ENCODE measurements at places on chromosomes 4 and X.

DNA sequence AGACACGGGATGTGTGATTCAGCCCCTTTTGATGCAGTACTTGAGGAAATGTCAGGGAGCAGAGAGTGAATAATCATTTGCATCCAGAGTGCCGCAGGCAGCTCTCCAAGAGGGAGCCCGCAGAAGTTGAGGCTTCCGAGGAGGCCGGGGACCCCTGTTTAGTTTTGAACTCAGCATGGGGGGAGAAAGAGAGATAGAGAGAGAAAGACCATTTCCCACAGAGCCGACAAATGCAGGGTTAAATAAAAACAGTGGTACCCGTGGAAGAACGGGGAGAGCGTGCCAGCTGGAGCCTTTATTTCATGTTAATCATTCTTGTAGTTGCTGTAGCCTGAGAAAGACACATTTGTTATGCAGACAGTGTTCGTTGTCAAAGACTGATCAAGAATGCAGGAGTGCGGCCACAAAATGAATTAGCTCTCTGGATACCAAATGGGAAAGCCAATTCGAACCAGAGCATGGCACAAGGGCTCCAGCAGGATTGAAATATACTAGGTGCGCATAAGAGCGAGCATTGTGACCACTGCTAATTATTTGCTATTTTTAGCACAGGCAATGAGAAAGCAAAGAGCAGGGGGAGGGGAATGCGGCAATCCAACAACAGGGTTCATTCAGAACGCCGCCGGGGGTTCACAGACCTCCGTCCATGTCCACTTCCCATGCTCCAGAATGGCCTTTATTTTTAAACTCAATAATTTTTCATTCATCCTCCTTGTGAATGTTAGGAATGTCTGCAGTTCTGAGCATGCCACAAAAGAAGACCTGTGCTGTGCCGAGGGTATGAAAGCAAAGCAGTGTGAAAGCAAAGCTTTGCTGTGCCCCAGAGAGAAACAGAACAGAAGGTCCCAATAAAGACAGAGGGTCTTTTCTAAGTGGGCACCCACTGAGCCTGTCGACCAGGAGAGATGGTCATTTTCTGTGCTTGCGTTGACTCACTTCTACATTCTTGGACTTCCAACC, 243.9 kb upstream of the VCX3A start:
- no peak for DNase-seq

- DNase-seq: no peak
These were observed 1.8 kb downstream of the KLF3 start for GRCh38 chr4:38665551-38666411.

DNA sequence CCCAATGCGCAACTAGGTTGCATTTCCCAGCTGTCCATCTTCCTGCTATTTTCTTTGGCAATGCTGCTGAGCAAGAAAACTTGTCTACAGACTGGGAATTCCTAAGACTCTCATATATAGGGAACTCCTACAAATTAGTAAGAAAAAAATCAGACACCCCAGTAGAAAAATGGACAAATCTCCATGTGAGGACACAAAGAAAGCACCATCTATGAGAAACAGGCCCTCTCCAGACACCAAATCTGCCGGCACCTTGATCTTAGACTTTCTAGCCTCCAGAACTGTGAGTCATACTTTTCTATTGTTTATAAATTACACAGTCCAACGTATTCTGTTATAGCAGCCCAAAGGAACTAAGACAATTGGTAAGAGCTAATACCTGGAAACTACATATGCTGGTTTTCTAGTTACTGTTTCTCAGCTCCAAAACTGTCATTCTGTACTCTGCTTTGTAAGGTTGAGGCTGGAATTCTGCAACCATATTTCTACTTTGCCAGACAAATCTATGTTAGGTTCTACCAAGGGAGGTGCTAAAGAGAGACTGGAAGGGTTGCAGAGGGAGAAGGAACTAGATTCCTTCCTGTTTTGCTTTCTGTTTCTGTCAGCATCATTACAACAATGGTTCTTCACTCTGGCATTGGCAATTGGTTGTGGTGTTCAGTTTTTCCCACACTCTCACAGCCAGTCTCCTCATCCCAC, 35.7 kb upstream of the FAM241A start:
- no peak for DNase-seq

DNA sequence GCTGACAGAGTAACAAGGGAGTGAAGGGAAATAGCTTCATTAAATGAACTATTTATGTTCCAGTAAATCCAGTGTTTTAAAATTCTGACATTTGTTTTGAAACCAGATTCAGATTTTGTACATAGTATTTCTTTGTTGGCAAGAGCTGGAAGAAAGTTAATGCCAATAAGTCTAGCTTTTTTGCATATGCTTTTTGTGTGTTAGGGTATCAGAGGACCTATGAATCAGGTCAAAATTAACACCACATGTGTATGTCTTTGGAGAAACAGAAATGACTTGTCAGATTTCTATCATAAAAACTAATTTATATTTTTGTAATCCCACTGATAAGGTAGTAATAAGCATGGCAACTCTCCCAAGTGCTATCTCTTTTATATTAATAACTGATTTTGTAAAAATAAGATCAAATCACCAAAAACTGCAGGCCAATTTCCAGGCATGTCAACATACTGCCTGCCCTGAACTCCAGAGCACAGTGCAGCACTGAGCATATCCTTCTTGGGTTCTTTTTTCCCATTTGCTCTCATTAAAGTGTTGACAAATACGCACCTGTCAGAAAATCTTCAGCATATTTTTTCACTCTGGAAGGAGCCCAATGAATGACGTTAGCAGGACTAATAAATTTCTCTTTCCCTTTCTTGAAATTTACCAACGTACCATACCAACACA, 65.5 kb downstream of the SH3RF1 start:
- no peak for DNase-seq

DNA sequence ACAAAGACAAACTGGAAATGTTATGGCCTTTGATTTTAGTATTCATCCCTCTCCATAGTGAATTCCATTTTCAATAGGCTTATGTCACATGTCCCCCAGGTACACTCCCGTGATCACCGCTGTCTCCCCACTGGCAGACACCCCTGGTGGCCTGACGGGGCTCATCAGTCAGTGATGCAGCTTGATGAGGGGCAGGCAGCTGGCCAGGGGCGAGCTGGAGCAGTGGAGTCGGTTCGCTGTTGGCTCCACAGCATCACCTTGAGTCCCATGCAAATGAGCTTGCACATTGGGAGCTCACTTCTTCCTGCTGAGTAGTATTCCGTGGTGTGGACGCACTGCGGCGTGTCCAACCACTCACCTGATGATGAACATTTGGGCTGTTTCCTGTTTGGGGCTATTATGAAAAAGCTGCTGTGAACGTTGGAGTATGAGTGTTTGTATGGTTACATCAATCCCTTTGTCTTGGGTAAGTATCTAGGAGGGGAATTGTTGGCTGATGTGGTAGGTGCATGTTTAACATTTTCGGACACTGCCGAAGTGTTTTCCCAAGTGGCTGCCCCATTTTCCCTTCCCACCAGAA, 5.2 kb downstream of the TREX2 start:
- DNase-seq: no peak

Data from SW 1271 (cell line).